Omental fat pad (tissue), 4 donors: ENCODE measurements at places on chromosomes 7 and 10. TPM values are rescaled to one million over a fixed set of nuclear protein-coding genes. Genes with fewer than 3 reads are reported as not detected.

DNA sequence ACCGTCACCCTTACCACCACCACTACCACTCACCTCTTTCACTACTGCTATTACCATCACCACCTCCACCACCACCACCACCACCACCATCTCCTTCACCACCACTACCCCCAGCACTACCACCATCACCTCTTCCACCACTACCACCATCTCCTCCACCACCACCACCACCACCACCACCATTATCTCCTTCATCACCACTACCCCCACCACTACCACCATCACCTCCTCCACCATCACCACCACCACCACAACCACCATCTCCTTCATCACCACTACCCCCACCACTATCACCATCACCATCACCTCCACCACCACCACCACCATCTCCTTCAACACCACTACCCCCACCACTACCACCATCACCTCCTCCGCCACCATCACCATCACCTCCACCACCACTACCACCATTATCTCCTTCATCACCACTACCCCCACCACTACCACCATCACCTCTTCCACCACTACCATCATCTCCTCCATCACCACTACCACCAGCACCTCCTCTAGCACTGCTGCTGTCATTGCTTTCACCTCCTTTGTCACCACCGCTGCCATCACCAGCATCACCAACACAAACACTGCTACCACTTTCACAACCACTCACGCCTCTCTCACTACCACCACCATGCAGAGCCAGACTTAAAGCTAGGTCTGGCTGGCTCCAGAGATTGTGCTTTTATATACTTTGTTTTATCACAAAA, 109.3 kb downstream of the ICA1 start:
- DNase-seq: no peak

Gene BICC1
- total RNA-seq: 31.0 TPM

DNA sequence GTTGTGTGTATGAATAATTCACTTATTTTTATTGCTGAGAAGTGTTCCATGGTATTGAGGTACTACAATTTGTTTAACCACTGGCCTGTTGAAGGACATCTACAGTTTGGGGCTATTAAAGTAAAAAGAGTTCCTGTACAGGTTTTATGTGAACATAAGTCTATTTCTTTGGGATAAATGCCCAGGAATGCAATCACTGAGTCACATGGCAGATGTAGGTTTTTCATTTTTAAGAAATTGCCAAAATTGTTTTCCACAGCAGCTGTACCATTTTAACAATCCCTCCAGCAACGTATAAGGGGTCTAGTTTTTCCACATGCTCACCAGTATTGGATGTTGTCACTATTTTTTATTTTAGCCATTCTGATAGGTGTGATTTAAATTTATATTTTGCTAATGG, 243.9 kb downstream of the TNS3 start:
- DNase-seq: no peak

DNA sequence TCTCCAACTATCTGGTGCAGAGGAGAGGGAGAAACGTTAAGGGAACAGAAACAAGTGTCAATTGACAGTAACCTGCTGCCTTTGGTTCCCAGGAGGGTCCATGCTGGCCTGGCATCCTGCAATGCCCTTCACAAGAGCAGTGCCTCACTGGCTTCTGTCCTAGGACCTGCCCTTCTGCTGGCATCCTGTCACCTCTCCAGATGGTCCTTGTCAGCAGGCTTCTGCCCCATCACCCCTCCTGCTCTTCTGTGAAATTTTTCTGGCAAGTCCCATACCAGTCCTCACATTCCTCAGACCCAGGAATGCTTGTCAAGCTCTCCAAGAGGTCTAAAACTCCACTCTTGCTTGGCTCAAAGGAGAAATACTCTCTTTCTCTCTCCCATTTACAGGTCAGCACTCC, 34.2 kb downstream of the C10orf67 start:
- no peak for DNase-seq

GRCh38 chr7:33196221-33196620, 66.9 kb downstream of the BBS9 start:
- no peak for DNase-seq

DNA sequence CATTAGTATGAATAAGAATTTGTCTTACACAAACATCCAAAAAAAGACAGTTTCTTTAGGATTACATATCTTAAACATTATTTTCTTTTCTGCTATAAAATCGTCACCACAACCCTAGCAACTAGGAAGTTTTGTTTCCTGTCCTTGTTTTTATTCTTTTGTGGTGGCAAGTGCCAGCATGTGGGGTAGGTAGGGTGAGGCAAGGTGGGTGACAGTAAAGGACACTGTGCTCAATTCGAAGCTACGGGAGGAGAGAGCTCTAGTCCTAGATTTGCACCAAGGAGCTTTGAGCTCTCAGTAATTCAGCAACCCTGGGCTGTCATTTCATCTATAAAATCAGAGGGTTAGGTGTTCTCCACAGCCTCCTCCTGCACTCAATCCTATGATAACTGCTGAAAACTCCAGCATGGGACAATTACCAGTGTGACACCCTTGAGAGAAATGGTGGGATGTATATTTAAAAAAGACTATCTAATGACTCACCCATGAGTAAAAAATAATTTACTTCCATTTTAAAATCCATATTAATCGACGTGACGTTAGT, 187.1 kb downstream of the FAM107B start:
- DNase-seq: no peak

Gene RNF148
- total RNA-seq: 1.9 TPM

Gene BMPER
- 32.5 TPM for total RNA-seq

- no peak for DNase-seq
Measured at GRCh38 chr10:34157501-34157900, 657.6 kb downstream of the PARD3 start.

Gene TRIP6
- 71.3 TPM for total RNA-seq

DNA sequence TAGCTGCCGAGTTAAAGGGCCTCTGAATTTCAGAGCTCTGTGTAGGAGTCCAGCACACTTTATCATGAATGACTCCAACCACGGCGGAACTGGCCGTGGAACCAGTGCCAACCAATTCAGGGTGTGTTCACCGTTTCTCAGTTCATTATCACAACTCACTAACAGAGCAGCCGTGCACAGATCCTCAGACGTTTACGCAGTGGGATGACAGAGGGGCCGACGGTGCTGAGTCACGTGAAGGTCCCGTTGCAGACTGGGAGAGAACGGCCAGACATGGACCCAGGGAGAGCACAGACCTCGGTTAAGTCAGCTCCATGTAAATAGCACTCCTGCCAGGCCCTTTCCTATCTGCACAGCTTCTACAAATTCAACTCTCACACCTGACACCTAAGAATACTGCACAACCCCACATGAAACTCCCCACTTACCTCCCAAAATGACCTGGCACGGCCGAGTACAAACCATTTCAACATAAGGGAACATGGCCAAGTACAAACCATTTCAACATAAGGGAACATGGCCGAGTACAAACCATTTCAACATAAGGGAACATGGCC, 95.5 kb downstream of the DIP2C start:
- DNase-seq: peak; percentile 55

DNA sequence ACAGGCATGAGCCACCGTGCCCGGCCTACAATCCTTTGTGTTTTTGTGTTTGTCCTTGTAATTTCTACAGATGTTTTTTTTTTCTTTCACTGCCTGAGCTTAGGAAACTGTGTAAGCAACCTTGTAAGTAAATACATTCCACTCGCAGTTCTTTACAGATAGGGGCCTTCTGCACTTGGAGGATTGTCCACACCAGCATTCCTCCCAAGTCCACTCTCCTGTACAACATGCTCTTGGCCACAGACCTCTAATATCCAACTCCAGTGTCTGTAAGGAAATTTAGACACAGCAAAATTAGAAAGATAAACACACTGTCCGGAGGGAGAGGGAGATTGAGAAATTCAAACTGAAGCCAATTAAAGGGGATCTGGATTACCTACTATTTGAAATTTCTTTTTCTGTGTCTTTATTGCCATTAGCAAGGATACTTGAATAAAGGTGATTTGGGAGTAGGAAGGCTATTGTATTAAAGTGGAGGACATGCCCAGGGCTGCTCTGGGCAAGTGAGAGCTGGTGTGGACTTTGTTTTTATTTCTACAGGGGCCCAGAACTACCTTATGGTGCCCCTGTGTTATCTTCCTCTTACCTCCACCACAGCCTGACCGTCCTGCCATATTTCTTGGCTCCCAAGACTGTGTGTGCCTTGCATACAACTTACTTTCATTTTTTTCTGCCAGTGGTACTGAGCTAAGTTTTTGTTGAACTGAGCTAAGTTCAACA, 9.7 kb downstream of the MXI1 start:
- no peak for DNase-seq

DNA sequence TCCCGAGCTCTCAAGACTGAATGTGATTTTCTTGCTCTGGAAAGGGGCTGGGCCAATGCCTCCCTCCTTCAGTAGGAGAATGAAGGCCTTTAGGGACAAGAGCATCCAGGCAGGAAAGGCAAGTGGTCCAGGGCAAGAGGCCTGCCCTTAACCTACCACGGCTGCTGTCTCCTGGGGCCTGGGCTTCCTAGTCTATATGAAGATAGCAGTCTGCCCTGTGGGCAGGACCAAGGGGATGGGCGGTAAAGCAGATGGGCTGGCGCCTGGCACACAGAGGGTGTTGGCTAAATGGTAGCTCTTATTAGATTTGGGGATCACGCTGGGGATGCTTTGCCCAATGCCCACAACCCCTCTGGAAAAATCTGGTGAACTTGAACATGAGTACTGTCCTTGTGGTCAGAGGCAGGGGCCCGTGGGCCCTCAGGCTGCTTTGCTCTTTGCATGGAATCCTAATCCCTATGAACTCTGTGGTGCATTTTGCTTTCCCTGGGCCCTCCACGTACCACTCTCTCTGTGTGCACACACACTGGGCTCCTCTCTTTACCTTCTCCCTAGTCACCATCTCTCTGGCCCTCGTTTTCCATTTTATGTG, 20.3 kb downstream of the CHAT start:
- DNase-seq: peak; percentile 4

GRCh38 chr10:47300429-47300931, 483 bp downstream of the GDF10 start:
- no peak for DNase-seq

DNA sequence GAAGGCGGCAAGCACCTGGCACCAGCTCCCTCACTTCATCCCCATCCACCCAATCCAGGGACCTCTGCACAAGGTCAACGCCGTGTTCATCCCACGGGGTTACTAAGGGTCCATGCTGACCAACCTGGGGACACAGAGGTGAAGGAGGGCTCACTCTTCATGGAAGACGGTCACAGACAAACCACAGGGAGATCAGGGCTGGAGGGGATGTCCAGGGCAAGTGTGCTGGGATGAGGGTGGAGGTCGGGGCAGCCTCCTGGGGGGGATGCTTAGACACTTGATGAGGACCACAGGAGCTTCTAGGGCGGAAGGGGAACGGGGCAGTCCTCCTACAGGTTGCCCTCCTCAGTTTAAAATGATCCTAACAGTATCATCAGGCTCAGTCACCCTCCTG, 46.7 kb downstream of the FAM53B start:
- no peak for DNase-seq

GRCh38 chr10:14025283-14026189, 305.2 kb downstream of the FRMD4A start:
- DNase-seq: no peak

DNA sequence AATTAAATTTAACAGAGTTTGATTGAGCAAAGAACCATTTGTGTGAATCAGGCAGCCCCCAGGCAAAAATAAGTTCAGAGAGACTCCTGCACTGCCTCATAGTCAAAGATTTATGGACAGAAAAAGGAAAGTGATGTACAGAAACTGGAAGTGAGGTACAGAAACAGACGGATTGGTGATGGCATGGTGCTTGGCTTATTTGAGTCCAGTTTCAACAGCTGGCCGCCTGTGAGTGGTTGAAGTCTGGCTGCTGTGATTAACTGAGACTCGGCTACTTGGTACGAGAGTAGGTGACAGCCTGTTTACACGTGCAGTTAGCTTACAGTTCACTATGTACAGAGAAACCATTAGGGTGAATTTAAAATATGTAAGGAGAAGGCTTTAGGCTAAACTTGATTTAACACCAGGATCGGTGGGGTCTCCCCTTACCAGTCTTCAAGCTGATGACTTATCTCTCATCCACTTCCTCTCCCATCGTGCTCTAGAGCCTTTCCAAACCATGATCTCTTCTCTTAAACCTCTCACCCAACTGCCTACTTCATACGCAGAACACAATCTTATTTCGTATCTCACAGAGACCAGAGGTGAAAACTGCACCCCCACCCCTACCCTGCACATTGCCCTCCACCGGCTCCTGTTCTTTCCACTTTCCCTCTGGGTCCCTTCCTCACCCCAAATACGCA, 5.0 kb upstream of the MSMB start:
- no peak for DNase-seq

DNA sequence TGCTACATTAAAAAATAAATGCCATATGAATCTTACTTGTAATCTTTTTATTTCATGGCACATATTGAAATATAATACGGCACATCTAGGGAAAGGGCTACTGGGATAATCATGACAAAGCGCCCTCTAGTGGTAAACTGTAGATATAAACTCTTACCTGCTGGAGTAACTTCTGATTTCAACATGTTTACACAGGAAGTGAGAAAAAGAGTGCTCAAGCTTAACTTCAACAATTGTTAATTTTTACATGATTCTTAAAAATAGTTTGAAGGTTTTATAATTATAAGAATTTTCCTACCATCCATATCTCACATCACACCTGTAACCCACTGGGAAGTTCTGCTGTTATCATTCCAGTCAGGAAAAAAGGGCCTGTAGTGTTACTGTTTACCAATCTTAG, 2.0 kb upstream of the HEPACAM2 start:
- DNase-seq: no peak

DNA sequence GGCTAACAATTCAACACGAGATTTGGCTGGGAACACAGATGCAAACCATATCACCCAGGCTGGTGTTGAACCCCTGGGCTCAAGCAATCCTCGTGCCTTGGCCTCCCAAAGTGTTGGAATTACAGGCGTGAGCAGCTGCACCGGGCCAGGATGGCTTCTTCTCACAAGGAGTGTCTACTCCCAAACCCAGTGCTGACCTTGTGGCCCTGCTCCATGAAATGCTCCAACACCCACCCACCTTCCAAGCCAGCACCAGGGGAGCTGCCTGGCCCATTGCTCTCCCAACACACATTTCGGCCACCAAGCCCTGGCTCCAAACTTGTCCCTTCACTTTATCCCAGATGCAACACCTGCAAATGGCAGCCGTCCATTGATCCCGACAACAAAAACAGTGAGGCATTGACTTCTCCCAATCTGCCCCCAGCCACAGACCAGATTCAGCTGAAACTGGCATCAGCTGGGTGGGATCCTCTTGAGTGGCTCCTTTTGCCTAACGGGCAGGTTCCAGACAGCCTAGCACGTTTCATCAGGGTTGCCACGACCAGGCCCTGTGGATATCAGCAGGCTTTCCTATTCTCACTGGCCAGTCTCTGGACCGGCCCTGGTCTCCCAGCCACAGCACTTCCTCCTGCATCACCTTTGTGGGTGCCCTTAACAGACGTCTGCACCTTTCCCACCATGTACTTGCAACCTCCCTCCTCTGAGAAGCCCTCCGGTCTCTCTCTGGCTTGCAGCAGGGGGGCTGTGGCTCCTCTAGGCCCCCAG, 105.7 kb upstream of the CARD11 start:
- no peak for DNase-seq

- no peak for DNase-seq
Measured at GRCh38 chr10:19245889-19246752, 197.5 kb downstream of the MALRD1 start.
